ENCODE measurements at places on chromosomes 2 and 18.

DNA sequence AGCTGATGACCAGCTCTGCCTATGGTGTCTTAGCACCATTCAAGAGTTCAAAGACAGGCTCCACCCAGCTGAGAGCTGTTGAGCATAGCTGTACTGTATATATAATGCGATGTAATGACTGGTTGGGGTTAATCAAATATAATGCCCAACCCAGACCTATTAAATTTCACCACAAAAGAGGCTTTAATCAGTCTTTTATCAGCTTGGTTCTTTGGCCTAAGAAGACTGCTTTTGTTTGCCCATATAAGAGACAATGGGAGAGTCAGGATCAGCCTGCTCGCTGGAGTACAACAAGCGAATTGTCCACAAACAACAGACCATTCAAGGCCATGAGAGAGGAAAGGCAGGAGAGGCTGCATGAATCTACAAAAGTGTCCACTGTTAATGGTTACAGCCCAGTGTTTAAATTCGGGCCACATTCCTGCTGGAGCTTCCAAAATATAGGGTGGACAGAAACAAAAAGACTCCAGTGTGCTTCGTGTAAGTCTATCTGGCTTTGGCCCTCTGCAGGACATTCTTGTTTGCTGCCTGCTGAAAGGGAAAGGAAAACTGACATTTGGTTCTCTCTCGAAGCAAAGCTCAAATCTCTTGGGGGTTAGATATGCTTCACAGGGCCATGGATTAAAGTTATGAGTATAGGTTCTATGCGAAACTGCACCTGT, 299.0 kb upstream of the FBXO11 start:
- DNase-seq = peak; percentile 13

DNA sequence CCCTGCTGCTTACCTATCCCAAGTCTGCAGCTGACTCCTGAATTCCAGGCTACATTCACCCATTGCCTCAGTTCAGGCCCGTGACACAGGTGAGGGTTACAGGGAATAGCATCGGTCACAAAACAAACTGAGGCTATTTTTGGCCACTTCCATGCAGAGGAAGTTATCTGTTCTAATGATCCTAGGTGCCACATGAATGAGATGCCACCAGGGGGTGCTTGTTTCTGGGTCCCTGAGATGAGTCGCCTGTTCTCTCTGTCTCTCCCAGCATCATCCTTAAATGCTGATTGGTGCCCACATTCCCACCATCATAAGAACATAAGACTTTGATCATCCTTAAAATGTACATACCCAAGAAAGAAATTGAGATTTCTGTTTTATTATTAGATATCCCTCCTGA, 119.0 kb upstream of the CELF4 start:
- DNase-seq = no peak

DNA sequence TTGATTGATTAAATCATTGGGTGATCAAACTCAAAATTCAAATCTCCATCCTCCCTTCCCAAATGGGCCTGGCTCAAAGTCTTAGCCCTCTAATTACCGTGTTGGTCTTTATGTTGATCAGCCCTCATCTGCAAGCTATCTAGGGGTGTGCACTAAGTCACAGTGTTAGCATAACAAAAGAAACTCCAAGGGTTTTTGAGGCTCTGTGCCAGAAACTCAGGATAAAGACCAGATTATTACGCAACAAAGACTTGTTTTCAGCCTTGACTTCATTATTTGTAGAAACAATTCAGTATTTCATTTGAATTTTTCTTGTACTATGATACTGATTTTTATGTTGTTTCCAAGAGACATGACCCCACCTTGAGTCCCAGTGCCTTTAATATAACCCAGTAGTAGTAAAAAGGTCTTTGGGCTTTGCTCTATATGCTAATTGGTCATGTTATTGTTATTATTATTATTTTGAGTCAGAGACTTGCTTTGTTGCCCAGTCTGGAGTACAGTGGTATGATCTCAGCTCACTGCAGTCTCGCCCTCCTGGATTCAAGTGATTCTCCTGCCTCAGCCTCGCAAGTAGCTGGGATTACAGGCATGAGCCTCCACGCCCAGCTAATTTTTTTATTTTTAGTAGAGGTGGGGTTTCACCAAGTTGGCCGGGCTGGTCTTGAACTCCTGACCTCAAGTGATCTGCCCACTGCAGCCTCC, 13.9 kb downstream of the PSMD14 start:
- no peak for DNase-seq

- DNase-seq = no peak
Observed at GRCh38 chr2:72747344-72747743, 78.5 kb downstream of the EXOC6B start.

- DNase-seq = no peak
Observed at GRCh38 chr2:46239175-46239846, 57.9 kb upstream of the EPAS1 start.
